ENCODE measurements at places on chromosomes 7 and 10.

DNA sequence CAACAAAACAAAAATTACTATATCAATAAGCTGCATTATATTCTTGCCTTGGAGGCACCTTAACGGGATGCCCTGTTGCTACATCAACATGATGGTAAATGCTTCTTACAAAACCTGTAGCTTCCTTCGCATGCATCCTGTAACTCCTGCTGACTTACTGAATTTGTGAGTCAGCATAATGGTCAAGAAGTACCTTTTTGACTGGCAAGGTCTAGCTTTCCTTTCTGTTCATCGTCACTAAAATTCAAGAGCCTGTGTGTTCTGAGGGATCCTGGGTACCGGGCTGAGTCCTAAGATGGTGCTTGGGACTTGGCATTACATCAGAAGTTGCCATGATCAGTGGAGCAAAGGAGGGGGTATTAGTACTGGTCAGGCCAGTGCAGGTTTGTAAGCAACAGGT, 4.9 kb downstream of the PFKFB3 start:
- DNase-seq = no peak

- no peak for DNase-seq
Observed at GRCh38 chr7:70208236-70209063, 610.2 kb downstream of the AUTS2 start.

DNA sequence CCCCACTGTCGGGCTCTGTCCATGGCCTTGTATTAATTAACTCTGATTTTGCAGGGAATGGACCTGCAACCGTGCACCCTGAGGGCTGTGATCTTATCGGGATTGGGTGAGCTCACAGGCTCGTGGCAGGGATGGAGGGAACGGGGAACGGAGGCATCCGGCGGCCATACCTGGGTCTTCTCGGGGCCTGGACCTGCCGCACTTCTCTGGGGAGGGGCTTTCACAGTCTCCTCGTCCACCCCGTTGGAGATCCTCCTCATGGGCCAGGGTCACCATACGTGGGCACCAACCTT, 57.5 kb upstream of the SHH start:
- no peak for DNase-seq

DNA sequence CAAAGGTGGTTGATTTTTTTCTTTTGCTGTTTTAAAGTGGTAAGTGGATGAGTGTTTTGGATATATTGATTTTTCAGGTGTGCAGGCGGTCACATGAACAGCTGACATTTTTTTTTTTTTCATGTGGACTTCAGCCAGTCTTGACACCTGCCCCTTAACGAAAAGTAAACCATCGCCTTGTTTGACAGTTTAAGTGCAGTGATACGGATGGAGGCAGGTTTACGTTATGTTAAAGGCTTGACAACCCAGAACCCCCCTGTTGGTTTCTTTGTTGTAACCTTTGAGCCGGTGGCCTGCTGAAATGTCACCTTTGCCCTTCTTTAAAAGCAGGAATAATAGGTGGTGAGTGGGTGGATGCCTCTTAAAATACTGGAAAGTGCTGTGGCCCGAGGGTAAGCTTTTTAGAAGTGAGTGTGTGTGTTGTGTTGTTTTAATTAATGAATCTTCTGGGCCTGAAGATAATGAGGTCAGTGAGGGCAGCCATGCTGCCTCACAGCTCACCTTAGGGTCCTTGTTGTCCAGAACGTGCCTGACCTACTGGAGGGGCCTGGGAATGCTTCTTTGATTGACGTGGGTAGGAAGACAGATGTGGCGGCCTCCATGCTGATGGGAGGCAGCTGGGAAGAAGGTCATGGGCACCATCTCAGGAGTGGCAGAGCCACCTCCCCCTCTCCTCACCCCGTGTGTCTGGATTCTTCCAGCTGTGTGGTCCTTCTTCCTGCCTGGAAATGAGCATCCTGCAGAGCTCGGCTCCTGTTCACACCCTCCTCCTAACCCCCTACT, 69.8 kb downstream of the TCF7L2 start:
- DNase-seq = no peak

DNA sequence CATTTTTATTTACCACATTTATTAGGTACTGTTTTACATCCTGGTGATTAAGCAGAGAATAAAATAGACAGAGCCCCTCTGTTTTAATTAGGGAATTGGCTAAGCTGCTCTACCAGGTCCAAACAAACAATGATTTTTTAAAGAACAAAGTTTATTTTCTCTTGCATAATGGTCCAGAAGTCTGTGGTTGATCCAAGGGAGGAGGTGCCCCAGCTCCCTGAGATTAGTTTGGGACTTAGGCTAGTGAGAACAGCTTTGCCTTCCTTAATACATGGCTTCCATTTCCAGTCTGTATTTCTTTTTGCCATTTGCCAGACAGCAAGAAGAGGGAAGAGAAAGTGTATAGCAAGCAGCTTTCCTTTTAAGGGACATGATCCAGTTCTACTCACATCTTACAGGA, 2.9 kb upstream of the MIOS start:
- no peak for DNase-seq

- no peak for DNase-seq
Observed at GRCh38 chr7:76282344-76283253, 19.9 kb upstream of the HSPB1 start.

DNA sequence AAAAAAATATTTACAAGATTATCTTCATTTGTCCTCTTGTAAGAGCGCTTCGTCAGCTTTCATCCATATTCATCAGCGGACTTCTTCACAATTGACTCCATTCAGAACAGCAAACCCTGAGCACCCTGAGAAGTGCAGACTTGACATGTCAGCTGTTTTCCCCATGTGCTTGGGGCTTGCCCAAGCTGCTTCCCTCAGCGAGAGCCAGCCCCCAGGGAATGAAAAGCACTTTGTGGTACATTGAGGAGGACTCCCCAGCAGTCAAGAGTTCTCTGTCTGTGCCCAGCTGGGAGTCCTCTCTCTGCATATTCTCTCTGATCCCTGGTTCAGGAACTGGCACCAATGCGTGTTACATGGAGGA, 22.7 kb downstream of the HKDC1 start:
- DNase-seq = no peak

DNA sequence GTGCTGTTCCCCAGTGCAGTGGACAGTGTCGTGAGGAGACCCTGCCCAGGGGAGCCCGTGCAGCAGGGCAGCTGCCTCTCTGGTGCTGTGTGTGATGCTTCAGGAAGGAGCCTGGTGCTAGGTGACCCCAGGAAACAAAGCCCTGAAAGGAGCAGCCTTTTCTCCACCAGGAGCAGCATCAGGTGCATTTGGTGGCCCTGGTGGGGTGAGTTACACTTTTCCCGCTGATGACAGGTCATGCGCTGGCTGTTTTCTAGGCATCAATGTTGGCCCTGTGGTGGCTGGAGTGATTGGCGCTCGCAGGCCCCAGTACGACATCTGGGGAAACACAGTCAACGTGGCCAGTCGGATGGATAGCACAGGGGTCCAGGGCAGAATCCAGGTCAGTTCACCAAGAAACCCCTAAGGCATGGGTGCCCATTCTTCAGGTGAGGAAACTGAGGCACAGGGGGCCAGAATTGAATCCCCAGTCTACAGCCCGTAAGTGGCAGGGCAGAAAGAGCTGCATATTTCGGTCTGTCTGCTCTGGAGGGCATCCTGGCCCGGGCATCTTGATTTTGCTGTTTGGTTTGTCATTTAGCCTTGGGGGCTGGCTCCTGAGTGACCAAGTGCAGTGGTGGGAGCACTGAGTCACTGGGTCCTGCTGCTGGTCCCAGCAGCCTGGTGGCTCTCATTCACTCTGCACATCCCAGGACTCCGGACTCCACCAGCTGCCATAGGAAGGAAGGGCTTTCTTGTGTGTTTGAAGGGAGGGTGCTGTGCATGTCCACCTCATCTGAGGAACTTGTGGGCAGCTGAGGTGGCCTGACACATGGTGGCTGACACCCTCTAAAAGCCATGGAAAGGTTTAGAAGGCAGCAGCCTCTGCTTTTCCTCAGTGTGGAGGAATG, 136.3 kb downstream of the ADCY1 start:
- no peak for DNase-seq

DNA sequence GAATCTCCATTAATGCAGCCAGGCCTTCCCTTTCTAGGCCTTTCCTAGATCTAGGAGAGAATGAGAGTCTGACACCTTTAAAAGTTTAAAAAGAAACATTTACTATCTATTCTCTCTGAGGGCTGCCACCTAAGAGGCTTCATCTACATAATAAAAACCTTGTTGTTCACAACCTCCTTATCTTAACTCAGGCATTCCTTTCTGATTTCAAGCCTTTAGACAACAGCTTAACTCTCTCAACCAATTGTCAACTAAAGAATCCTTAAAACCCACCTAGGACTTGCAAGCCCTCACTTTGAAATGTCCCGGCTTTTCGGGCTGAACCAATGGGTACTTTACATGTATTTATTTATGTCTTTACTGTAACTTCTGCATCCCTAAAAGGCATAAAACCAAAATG, 64.3 kb upstream of the RET start:
- DNase-seq = no peak

GRCh38 chr7:132114411-132114810, 461.9 kb downstream of the PLXNA4 start:
- DNase-seq = no peak

DNA sequence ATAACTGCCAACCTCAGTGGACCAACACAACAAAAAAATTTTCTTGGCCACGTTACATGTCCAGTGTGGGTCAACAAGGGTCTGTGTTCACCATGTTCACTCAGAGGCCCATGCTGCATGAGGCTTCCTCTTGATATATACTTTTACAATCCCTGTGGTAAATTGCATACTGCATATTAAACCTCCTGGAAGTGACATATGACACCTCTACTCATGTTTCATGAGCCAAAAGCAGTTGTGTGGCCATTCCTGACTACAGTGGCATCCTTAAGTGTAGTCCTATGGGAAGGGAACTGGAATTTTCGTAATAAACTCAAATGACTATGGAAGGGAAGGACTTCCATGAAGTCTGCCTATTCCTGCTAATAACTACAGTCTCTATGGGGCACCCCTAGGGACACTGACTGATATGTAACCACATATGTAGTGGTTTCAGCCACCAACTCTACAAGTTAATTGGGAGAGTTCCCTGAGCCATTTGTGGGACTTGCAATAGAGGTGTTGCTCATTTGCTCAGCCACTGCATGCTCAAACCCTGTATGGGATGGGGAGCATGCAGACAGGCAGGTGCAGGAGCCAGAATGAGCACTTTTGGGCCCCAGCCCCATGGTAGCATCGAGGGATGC, 9.7 kb downstream of the DYNC1I1 start:
- DNase-seq = no peak

DNA sequence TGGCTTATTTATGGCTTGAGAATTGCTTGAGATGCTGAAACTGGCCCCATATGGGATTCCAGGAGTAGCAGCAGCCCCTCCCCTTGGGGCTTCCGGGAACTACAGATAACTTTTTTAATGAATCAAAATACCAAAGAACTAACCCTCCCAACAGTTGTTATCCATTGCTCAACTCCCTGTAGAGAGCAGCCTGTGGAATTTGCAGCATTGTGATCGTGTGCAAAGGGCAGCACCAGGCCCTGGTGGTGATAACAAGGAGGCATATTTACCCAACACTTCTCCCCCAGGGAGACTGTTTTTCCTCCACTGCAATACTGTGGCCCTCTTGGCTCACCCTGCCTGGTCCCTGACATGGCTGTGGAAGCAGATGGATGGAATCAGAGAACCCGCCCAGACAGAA, 196.2 kb downstream of the PLXNA4 start:
- no peak for DNase-seq

GRCh38 chr7:17057143-17057509, 175.3 kb upstream of the AGR3 start:
- no peak for DNase-seq

DNA sequence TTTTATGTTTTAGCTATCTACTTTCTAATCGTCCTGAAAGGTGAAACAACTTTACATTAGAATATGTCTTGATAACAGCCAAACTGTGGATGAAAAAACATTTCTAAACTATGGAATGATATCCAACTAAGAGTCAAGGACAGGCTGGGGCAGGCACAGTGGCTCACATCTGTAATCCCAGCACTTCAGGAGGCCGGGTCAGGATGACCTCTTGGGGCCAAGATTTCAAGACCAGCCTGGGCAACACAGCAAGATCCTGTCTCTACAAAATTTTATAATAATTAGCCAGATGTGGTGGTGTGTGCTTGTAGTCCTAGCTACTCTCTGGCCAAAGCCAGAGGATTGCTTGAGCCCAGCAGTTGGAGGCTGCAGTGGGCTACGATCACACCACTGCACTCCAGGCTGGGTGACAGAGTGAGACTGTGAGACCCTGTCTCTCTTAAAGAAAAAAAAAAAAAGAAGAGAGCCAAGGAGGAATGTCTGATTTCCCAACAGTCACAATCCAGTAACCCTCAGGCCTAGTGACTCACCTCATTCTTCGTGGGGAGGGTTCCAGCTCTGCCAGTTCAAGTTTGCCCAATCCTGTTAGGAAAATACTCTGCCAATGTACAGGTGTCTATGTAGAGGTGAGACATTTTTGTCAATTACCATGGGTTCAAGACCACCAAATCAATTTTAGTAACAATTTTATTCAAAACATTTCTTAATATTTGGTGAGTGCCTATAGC, 14.6 kb upstream of the FZD1 start:
- no peak for DNase-seq

DNA sequence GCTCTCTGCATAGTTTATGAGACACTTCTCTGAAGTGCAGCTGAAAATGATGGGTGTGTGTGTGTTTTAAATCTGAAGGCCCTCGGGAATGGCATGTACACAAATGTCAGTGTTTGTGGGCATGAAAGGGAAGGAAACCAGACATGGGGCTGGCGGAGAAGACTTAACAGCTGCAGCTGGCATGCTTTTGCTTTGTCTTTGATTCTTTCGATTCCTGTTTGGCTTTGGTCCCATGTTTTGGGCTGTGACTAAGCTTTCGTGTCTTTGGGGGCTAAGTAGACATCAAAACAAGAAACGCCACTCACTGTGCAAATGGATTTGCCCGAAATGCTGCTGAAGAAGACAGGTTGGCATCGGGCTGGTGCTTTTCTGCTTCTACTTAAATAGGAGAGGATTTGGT, 179.3 kb downstream of the PFKFB3 start:
- no peak for DNase-seq

GRCh38 chr10:97534746-97535367, 36.1 kb downstream of the UBTD1 start:
- DNase-seq = no peak

- no peak for DNase-seq
Observed at GRCh38 chr7:112596260-112596659, 115.5 kb downstream of the LSMEM1 start.

DNA sequence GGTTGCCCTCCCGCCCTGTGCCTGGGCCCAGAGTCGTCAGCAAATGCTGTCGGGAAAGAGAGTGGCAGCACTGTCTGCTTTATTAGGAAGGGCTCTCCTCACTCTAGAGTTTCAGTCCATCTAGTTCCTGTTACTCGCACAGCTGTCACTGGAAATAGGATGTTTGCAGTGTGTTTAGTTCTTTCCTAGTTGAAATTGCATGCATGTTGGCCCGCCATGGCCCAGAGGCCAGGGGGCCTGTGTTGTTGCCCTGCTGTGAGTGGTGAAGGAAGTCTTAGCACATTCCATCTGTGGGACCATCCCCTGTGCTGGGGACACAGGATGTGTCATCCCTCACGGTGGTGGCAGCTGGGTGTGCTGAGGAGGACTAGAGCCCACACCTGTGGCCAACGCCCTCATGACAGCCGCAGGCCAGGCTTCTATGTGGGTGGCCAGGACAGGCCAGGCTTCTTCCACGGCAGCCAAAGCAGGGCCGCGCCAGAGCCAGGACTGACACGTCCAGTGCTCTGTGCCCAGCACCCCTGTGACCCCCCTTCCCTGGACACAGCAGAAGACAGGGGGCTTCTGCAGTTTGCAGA, 45.4 kb downstream of the ZNF467 start:
- DNase-seq = no peak
